ENCODE measurements at places on chromosomes 2 and 18. TPM values are rescaled to one million over a fixed set of nuclear protein-coding genes. Genes with fewer than 3 reads are reported as not detected.

GRCh38 chr2:212227755-212228154, 310.8 kb downstream of the ERBB4 start:
- H3K27me3 ChIP-seq = no peaks in the 10 kb centered on the region
- H3K4me3 ChIP-seq = no peak overlapping the region
- DNase-seq = no peak

- H3K27me3 ChIP-seq = no peaks in the 10 kb centered on the region
- DNase-seq = no peak
- no peak overlapping the region for H3K27ac ChIP-seq
- H3K36me3 ChIP-seq = no peaks in the 10 kb centered on the region
- no peaks in the 10 kb centered on the region for H3K4me1 ChIP-seq
- H3K4me3 ChIP-seq = no peak overlapping the region
Observed at GRCh38 chr2:38835015-38835601, 40.6 kb downstream of the DHX57 start.

GRCh38 chr2:120747706-120748105, 12.0 kb downstream of the GLI2 start:
- H3K4me1 ChIP-seq = peaks cover 9% of the 10 kb centered on the region
- H3K36me3 ChIP-seq = no peaks in the 10 kb centered on the region
- H3K27ac ChIP-seq = no peak overlapping the region
- no peak overlapping the region for H3K4me3 ChIP-seq
- H3K27me3 ChIP-seq = no peaks in the 10 kb centered on the region

GRCh38 chr2:16395601-16396000, 270.0 kb downstream of the CYRIA start:
- no peaks in the 10 kb centered on the region for H3K4me1 ChIP-seq
- no peak overlapping the region for H3K4me3 ChIP-seq
- no peak overlapping the region for H3K27ac ChIP-seq
- DNase-seq = no peak
- no peaks in the 10 kb centered on the region for H3K27me3 ChIP-seq

XDH gene
- 0.49 TPM for total RNA-seq

ANKRD30BL gene
- total RNA-seq = 1.2 TPM

SKOR2 gene
- not detected for total RNA-seq
